Umbilical cord (tissue), 2 donors: ENCODE measurements at places on chromosomes 4 and X.
A peak's percentile ranks its signal among the peaks of the same experiment; 100 is the strongest.

GRCh38 chr4:19093951-19094350 lies 1072.4 kb upstream of the LCORL start:
- DNase-seq, result peak; percentile 89

GRCh38 chrX:119067023-119067739 lies 5.6 kb upstream of the CT47C1 start:
- DNase-seq, result peak; percentile 51

- DNase-seq, result peak; percentile 44
Measured at GRCh38 chr4:40736910-40737309, 12.8 kb upstream of the NSUN7 start.

GRCh38 chrX:19747652-19748610 lies 139.5 kb downstream of the SH3KBP1 start:
- DNase-seq, result no peak

DNA sequence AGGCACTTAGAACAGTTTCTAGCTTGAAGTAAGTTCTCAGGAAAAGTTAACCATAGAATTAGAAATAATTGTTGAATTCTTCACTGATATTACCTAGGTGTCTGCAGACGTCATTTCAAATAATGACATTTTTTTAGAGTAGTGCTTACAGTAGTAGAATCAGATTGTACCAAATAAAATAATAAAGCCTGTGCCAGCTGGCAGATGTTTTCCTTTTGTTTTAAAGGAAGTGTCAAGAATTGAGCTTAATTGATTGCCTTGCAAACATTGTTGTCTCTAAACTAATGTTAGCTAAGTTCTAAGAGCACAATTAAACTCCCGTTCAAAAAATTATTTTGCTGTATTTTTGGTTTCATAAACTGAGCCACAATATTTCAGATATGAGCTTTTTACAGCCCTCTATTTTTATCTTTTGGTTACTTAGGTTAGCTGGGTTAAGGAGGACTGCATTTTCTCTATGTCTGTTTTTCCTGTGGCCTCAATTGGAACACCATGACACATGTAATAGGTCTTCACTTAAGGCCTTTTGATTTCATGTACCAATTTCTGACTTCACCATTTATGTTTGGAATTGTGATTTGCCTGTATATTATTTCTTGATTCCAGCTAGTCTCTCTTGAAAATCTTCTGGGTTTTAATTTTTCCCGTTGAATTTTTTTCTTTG lies 64.2 kb downstream of the DCUN1D4 start:
- DNase-seq, result no peak

DNA sequence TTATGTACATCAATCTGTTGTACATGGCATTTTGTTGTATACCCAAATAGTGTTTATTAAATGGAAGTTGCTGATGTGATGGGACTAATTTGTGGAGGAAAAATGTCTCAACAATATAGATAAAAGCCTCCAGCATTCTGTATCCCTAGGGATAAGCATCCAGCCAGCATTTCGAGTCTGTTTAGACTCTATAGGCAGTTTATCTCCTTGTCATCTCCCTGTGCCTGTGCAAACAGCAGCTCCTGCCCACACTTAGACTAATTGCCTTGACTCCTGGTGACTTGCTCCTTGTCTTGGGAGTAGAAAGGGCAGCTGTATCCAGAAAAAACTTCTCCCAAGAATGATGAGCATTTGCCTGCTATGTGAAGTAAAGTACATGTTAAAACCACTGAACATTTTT lies 83.8 kb downstream of the DOCK11 start:
- peak; percentile 38 for DNase-seq
